ENCODE measurements at places on chromosomes 12 and 14. TPM values are rescaled to one million over a fixed set of nuclear protein-coding genes. Genes with fewer than 3 reads are reported as not detected.
A peak's percentile ranks its signal among the peaks of the same experiment; 100 is the strongest.

DNA sequence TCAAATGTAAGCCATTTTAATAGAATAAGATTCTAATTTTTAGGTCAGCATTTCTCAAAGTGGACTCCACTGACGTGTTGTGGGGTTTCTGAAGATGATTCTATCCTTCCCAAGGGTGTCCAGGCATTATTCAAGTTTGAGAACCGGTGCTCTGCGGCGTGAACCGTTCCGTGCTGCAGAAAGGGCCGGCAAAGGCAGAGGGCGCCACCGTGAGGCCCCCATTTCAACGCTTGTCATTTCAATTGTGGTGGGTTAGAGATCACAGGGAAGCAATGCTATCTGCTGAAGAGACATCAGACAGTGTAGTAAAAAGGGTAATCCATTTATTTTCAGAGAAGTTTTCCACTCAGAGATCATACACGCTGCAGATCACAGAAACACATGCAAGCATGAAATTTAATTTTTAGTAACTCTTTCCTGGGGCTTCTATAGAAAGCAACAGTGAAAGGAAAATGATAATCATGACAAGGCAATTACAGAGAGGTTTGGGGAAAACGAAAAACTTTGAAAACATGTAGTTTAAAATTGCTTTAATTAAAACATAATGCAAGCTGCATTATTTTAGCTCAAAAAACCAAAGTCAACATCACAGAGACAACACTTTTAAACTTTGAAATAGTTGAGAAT lies 201.7 kb downstream of the EXOC5 start:
- no peaks in the 10 kb centered on the region for H3K36me3 ChIP-seq
- peak; percentile 38 for DNase-seq
- peaks cover 22% of the 10 kb centered on the region for H3K27me3 ChIP-seq
- no peak overlapping the region for H3K4me3 ChIP-seq
- no peak overlapping the region for H3K27ac ChIP-seq

GRCh38 chr14:76998910-76999309 lies 29.6 kb downstream of the IRF2BPL start:
- H3K4me3 ChIP-seq, result no peak overlapping the region
- no peaks in the 10 kb centered on the region for H3K36me3 ChIP-seq
- peaks cover 8% of the 10 kb centered on the region for H3K27me3 ChIP-seq

DNA sequence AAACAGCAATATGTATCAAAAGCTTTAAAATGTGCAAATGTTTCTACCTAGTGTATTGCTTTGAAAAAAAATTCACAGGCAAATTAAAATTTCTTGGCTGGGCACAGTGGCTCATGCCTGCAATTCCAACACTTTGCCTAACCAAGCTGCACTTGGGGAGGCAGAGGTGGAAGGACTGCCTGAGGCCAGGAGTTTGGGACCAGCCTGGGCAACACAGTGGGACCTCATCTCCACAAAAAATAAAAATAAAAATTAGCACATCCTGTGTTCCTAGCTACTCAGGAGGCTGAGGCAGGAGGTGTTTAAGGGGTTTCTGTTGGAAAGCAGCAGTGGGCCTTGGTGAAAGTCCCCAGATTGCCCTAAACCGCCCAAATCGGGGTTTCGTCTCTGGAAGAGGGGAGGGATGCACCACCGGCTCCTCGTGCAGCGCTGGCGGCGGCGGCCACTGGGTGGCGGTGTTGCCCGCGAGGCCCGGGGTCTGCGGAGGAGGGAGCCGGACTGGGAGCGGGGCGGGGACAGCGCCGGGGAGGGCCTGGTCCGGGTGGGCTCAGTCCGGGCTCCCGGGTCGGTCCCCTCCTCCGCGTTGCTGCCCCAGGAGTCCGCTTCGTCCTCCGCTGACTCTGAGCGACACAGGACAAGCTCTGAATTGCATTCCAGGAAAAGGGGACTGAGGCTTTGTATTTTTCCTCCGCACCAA lies 265.6 kb downstream of the AACS start:
- no peaks in the 10 kb centered on the region for H3K36me3 ChIP-seq
- H3K27ac ChIP-seq, result no peak overlapping the region
- H3K4me1 ChIP-seq, result no peaks in the 10 kb centered on the region
- H3K27me3 ChIP-seq, result peaks cover 5% of the 10 kb centered on the region
- no peak overlapping the region for H3K4me3 ChIP-seq

- no peak overlapping the region for H3K27ac ChIP-seq
- DNase-seq, result no peak
- no peak overlapping the region for H3K4me3 ChIP-seq
These were observed 9.4 kb downstream of the HIGD1C start for GRCh38 chr12:50961708-50962107.

DNA sequence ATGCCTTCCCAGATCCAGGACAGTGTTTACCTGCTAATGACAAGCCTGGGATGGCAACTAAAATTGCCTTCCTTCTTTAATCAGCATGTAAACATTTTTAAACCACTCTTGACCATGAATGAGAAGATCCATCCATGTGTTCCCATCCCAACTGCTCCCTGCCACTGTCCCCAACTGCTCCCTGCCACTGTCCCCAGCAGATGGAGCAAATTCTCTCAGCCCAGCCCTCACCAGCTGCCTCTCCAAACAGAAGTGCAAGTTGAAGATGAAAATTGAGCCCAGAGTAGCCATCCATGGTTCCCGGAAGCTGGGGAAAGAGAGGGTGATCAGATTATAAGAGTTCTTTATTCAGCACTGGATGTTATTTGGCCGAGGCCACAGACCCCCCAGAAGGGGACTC lies 133.1 kb downstream of the SLC15A4 start:
- H3K36me3 ChIP-seq, result no peaks in the 10 kb centered on the region
- no peak overlapping the region for H3K4me3 ChIP-seq
- no peak for DNase-seq

Gene PGF
- total RNA-seq, result 0.38 TPM

Gene CD163
- not detected for total RNA-seq

DNA sequence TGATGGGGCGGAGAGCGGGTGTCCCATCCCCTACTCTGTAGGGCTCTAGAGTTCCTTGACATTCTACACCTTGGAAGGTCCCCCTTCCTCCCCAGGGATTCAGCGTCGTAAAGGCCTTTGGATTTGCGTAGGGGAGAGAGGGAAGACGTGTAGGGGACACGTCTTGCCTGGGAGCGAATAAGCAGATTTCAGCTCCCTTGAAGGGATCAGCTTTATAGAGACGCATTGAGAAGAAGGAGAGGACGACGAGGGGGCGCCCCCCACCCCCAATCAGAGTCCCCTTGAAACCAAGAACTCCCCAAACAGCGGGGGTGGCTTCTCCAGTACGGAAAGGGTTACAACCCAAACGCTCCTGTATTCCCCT lies 324 bp downstream of the CALCOCO1 start:
- H3K4me1 ChIP-seq, result peaks cover 33% of the 10 kb centered on the region
- peaks cover 10% of the 10 kb centered on the region for H3K36me3 ChIP-seq
- H3K4me3 ChIP-seq, result peak overlapping the region; percentile 87
- no peaks in the 10 kb centered on the region for H3K27me3 ChIP-seq
- no peak for DNase-seq
- H3K27ac ChIP-seq, result peak overlapping the region; percentile 69

GRCh38 chr12:615620-616019 lies 47.6 kb downstream of the NINJ2 start:
- no peak overlapping the region for H3K27ac ChIP-seq
- no peaks in the 10 kb centered on the region for H3K27me3 ChIP-seq
- no peaks in the 10 kb centered on the region for H3K36me3 ChIP-seq
- peaks cover 51% of the 10 kb centered on the region for H3K4me1 ChIP-seq

DNA sequence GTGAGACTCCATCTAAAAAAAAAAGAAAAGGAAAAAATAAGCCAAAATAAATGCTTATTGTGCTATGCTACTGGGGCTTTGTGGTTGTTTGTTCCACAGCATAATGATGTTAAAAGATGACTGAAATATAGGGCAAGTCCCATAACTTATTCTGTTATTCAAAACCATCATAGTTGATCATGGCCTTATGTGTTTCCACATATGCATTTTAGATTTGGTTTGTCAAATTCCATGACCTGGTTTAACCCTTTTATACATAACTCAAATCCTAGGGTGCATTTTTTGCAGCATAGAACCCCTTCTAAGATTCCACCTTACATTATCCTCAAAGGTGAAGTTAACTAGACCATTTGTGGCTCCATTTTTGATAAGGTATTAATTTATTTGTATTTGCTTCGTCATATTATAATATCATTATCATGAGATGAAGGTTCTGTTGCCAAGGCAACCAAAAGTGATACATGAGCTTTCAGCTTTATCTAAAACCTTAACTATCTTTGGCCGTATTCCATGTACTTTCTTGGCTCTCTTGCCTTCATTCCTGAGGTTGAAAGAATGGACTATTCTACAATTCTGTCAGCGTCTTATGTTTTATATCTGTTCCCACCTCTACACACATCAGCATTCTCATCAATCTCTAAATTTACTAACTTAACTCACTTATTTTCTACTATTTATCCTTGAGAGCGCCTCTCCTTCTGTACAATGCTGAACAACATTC lies 138.7 kb upstream of the DYRK2 start:
- no peak overlapping the region for H3K27ac ChIP-seq
- H3K4me3 ChIP-seq, result no peak overlapping the region
- no peaks in the 10 kb centered on the region for H3K27me3 ChIP-seq
- H3K36me3 ChIP-seq, result no peaks in the 10 kb centered on the region
- peaks cover 2% of the 10 kb centered on the region for H3K4me1 ChIP-seq

GRCh38 chr14:77924141-77924948 lies 124.4 kb downstream of the ADCK1 start:
- DNase-seq, result no peak
- H3K4me1 ChIP-seq, result no peaks in the 10 kb centered on the region
- no peaks in the 10 kb centered on the region for H3K27me3 ChIP-seq
- no peak overlapping the region for H3K27ac ChIP-seq
- no peaks in the 10 kb centered on the region for H3K36me3 ChIP-seq

Gene ITGB7
- 780 TPM for total RNA-seq

DNA sequence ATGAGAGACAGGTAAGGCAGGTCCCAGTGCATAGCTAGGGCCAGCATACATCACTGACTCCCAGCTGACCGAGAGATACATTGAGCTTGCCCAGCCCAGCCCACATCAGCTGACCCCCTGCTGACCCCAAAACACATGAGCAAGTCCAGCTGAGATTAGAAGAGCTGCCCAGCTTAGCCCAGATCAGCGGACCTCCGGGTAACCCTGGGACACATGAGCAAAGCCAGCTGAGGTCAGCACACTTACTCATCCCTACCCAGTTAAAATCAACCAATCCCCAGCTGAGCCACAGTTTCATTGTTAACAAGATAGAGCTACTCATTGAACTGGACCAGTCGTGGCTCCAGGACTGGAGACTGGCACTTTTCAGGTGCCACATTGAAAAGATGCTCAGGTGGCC lies 21.8 kb upstream of the FBXO34 start:
- H3K27ac ChIP-seq, result no peak overlapping the region
- peaks cover 18% of the 10 kb centered on the region for H3K27me3 ChIP-seq
- no peaks in the 10 kb centered on the region for H3K36me3 ChIP-seq
- no peak overlapping the region for H3K4me3 ChIP-seq
- H3K4me1 ChIP-seq, result no peaks in the 10 kb centered on the region
- DNase-seq, result no peak

DNA sequence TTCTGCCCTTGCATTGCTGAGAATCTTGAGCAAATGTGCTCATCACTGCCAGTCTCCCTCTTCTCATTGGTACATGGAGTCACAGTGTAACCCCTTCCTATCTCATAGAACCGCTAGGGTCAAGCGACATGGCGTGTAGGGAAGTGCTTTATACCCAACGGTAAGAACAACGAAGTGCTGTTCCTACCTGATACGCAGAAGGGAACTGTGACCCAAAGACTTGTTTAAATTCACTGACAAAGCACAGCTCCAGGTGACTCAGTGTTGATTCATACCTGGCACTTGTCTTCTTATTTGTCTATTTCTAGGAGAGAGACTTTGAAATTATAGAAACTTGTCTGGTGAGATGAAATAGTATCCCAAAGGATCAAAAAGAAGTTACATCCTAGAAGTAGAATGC lies 53.7 kb downstream of the FBXL14 start:
- DNase-seq, result no peak
- H3K27me3 ChIP-seq, result peaks cover 77% of the 10 kb centered on the region
- H3K27ac ChIP-seq, result no peak overlapping the region

- no peak for DNase-seq
- H3K36me3 ChIP-seq, result no peaks in the 10 kb centered on the region
- H3K27me3 ChIP-seq, result peaks cover 22% of the 10 kb centered on the region
- peaks cover 21% of the 10 kb centered on the region for H3K4me1 ChIP-seq
- no peak overlapping the region for H3K4me3 ChIP-seq
These were observed 2.2 kb upstream of the DAAM1 start for GRCh38 chr14:59186306-59186705.

Gene KRT79
- not detected for total RNA-seq

Gene SYCP3
- total RNA-seq, result 0.28 TPM

DNA sequence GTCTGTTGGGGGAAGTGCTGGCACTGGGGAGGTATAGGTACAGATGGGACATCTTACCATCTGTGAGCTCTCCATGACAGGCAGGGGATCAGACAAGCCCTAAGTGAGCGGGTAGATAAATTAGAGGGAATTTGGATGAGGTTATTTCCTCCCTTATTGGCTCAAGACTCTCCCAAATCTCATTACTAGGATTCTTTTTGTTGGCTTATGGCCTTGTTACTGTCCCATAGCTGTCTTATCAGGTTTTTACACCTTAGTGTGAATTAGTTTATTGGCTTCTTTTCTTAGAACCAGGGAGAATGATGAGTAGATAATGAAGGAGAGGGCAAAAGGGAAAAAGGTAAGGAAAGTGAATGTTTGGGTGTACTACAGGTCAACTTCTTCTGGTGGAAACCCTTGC lies 191.1 kb upstream of the PRICKLE1 start:
- no peak for DNase-seq
- no peaks in the 10 kb centered on the region for H3K4me1 ChIP-seq
- no peaks in the 10 kb centered on the region for H3K27me3 ChIP-seq
- no peak overlapping the region for H3K27ac ChIP-seq
- H3K4me3 ChIP-seq, result no peak overlapping the region
- no peaks in the 10 kb centered on the region for H3K36me3 ChIP-seq

Gene REP15
- total RNA-seq, result not detected

DNA sequence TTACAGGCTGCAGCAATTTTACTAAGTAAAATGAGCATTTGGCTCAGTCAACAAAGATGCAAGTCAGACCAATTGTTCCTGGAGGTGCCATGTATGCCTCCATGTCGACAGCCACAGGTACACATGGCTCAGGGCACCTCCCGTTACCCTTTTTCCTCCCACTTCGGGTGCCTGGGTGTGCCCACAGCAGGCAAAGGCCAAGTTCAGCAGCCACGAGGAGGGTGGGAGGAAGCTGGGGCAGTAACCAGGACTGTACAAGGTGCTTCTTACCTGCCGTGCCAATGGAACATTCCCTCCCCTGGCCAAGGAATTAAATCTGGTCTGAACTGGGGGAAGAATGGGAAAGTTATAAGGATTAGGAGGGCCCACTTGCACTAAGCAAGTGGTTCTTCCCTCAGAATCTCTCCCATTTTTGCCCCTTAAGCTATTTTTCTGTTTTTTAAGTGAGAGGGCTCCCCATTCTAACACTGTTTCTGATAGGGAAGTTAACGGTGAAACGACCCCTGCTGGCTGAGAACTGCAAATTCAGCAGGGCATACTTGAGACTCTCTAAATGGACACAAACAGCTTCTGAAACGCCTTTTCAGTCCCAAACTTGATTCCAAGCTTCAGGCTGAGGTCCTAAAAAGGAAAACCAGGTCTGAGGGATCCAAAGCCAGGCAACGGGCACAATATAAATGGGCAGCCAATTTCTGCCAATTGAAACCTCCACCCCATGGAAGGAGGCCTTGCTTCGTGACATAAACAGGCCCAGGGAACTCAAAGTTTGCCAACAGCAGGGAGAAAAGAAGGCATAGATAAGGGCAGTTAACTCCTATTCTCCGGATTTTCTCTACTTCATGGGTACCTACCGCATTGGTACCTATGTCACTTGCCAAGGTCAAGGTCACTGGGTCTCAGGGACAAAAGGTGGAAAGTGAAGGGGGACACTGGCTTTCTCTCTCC lies 24.8 kb downstream of the CLECL1 start:
- DNase-seq, result peak; percentile 74
- peaks cover 40% of the 10 kb centered on the region for H3K4me1 ChIP-seq
- H3K27me3 ChIP-seq, result no peaks in the 10 kb centered on the region
- peak overlapping the region; percentile 7 for H3K4me3 ChIP-seq
- peaks cover 27% of the 10 kb centered on the region for H3K36me3 ChIP-seq

Gene ENDOU
- total RNA-seq, result not detected

Gene KCNA1
- not detected for total RNA-seq

Gene DPPA3
- total RNA-seq, result not detected

Gene SERPINA3
- total RNA-seq, result not detected
